RWPE2 (cell line): ENCODE measurements at places on chromosomes 2 and 18.
A peak's percentile ranks its signal among the peaks of the same experiment; 100 is the strongest.

DNA sequence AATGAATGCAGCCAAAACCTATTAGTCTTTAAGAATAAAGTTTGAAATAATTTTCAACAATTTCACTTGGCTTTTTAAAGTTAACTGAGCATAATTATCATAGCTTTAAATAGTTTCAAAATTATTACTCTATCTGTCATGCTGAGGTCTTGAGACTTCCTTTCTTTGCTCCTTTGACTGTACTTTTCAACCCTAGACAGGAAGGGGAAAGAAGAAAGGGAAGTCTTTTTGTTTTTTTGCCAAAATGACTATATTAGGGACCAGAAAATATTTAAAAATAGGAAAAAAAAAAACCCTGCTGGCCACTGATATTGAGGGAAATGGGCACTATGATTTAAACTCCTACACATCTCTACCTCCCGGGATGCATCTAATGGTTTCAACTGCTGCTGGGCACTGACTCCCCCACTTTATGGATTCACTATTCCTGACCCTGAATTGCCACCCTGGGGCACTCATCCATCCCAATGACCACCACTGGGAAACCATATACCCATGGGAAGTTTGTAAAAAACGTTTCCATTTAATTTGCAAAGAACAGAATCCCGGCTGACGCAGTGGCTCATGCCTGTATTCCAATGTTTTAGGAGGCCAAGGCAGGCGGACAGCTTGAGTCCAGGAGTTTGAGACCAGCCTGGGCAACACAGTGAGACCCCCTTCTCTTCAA is 50.5 kb downstream of the GAREM1 start:
- no peak for DNase-seq
- peaks cover under 1% of the 10 kb centered on the region for H3K4me1 ChIP-seq
- H3K4me3 ChIP-seq, result no peak overlapping the region
- no peaks in the 10 kb centered on the region for H3K36me3 ChIP-seq
- no peak overlapping the region for H3K27ac ChIP-seq

GRCh38 chr18:74389991-74390390 is 67.1 kb downstream of the DIPK1C start:
- no peak overlapping the region for H3K27ac ChIP-seq
- DNase-seq, result no peak
- no peaks in the 10 kb centered on the region for H3K4me1 ChIP-seq
- H3K4me3 ChIP-seq, result no peak overlapping the region
- peaks cover 22% of the 10 kb centered on the region for H3K27me3 ChIP-seq
- H3K36me3 ChIP-seq, result no peaks in the 10 kb centered on the region

- H3K4me1 ChIP-seq, result peaks cover 3% of the 10 kb centered on the region
- no peak for DNase-seq
- no peak overlapping the region for H3K27ac ChIP-seq
- peaks cover 35% of the 10 kb centered on the region for H3K36me3 ChIP-seq
- H3K27me3 ChIP-seq, result no peaks in the 10 kb centered on the region
These were observed 39.1 kb downstream of the CUL3 start for GRCh38 chr2:224545884-224546644.

- no peak overlapping the region for H3K4me3 ChIP-seq
- peak overlapping the region; percentile 54 for H3K27ac ChIP-seq
- no peak for DNase-seq
- H3K4me1 ChIP-seq, result peaks cover 11% of the 10 kb centered on the region
- H3K27me3 ChIP-seq, result no peaks in the 10 kb centered on the region
These were observed 120.5 kb upstream of the CXCR4 start for GRCh38 chr2:136238286-136239078.

DNA sequence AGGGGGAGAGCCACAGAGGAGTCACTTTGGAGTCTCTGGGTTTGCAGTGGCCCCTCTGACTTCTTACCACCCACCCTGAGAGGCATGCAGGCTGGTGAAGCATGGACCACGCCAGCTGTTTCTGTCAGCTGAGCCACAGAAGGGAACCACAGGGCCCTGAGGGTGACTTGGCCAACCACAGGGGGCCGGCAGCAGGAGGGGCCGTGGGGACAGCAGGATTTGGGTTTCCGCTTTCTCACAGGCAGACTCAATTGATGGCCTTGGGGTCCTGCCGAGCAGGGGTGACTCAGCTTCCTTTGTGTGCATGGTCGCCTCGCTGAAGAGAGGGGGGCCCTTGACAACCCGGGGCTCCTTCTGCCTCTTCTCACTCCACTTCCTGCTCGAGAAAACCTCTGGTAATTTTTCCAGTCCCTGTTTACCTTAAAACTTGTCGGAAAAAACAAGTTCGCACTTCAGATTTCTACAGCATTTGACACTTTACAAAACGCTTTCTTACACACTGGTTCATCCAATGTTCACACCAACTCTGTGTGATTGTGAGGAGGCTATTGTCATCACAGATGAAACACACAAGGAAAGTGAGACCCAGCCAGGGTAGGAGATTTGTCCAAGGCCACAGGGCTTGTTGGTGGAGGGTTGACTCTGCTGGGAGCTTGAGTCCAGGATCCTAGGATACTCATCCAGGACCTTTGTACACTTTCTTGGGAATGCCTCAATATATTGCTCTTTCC is 311.2 kb downstream of the LPIN1 start:
- H3K36me3 ChIP-seq, result no peaks in the 10 kb centered on the region
- DNase-seq, result no peak
- H3K27ac ChIP-seq, result no peak overlapping the region
- peaks cover 7% of the 10 kb centered on the region for H3K4me1 ChIP-seq

DNA sequence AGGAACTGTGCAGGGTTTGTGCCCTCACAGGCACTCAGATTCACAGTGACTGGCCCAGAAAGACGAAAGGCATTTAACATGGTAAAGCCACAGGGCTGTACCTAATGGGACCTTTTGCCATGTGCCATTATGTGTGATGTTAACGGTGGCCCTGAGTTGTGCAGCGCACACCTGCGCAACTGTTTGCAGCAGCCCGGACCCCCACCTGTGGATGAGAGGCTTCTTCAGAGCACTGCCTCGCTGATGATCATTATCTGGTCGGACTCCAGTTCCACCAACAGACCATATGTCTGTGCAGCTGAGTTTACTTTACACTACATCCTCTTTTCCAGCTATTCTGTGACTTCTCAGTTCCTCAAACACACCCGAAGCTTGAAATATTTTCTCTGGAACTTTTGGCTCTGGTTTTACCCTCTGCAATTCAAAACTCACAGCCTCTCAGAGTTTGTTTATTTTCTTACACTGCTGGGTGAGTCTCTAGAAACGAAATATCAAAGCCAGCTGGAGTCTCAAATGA is 35.6 kb upstream of the UBE2F start:
- H3K36me3 ChIP-seq, result no peaks in the 10 kb centered on the region
- H3K27ac ChIP-seq, result no peak overlapping the region
- H3K4me1 ChIP-seq, result peaks cover 10% of the 10 kb centered on the region
